A172 (cell line): ENCODE measurements at places on chromosomes 3 and 15.

GRCh38 chr15:80560601-80561400 lies 134.3 kb upstream of the ABHD17C start:
- DNase-seq: no peak

DNA sequence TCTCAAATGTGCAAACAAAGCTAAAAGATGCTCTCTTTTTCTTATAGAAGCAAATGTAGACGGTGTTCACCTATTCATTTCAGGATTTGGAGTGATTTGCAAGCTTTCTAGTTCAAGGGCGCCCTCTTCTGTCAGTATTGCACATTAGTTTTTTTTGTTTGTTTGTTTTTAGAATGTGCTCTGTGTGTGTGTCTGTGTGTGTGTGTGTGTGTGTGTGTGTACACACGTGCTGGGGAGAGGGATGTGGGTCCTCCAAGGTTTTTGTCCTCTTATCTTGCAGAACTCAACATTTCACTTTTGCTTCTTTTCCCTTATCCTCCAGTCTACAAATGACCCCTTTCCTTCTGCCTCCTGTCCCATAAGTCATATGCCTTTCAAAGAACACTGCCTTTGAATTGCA lies 23.5 kb downstream of the DNAH1 start:
- peak; percentile 77 for DNase-seq

DNA sequence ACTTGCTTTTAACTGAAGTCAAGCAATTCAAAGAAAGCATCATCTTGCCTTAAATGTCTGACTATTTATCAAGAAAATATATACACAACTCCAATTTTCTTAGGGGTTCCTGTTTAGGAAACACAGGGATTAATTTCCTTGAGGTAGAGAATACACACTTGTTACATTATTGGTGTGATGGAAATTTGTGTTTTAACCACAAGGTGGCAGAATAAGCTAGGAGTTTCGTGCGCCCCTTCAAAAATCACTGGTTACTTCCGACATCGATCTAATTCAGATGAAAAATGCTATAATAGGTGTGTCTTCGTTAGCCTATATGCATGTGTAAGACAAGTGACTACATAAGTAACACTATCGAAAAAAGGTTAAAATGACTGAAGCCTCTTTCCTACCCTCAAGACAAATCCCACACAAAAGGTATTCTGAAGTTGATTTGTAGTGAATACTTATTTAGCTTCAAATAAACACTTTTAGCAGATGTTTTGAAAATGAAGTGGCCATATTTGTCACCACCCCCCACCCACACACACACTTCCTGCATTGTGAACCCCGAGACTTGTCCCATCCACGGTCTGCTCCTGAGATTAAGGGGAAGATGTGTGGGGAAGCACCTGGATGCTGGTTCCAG lies 246.5 kb downstream of the ROBO1 start:
- peak; percentile 48 for DNase-seq

DNA sequence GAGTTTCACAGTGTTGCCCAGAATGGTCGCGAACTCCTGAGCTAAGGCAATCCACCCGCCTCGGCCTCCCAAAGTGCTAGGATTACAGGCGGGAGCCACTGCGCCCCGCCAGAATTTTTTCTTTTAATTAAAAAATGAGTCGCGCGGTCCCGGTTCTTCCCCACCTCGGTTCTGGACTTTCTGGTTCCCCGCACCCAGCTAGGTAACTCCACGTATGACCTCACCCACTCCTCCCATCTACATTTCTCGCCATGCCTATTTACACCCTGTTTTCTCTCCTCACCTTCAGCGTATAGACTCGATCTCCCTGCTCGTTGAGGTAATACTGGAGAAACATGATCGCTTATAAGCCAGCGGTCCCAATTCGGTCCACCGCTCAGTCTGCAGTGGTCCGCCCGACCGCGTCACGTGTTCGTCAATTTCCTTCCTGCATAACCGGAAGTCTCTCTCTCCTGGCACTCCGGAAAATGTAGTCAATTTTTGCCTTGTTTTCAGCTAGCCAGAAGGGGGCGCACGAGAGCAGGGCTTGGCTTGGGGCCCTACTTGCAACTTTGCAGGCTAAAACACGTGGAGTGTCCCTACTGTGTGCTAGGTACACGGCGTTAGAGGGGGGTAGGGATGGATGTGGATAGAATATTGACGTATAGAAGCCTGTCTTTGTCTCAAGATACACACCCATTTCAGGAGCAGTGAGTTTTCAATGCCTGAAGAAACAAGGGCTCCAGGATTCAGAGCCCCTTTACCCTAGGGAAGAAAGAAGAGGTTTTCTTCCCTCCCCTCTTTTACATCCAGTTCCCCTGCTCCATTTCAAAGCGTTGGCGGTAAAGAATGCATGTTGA lies at the start of the genes NOP10 and NUTM1:
Gene NOP10 (minus strand): TSS at position 400 of the 839 bp plus-strand sequence. CDS start 63 bp downstream, at position 337.
Gene NUTM1 (plus strand): TSS at position 579 of the 839 bp plus-strand sequence. CDS start 382 bp downstream, outside the sequence.
- peak; percentile 88 for DNase-seq

DNA sequence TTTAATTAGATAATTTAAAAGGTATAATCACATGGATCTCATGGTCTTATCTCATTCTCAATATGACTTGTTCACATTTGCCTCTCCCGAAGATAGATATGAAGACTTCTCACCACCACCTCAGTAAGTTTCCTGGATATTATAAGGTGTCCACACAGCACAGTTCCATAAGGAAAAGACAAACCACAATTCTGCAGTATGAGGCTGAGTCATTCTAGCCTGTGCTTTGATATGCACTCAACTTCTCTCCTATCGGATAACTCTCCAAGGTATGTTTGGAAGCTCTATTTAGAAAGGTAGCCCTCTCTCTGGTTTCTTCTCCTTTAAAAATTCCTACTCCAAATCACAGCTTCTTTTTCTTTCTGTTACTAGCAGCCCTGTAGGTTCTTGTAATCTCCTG lies 612.8 kb downstream of the ZPLD1 start:
- DNase-seq: no peak

- DNase-seq: no peak
These were observed 211.3 kb downstream of the KLF13 start for GRCh38 chr15:31537770-31538592.

- DNase-seq: no peak
These were observed 175.4 kb downstream of the SUCNR1 start for GRCh38 chr3:152048831-152049230.

- peak; percentile 36 for DNase-seq
These were observed 95.8 kb upstream of the ABHD17C start for GRCh38 chr15:80599359-80599758.

DNA sequence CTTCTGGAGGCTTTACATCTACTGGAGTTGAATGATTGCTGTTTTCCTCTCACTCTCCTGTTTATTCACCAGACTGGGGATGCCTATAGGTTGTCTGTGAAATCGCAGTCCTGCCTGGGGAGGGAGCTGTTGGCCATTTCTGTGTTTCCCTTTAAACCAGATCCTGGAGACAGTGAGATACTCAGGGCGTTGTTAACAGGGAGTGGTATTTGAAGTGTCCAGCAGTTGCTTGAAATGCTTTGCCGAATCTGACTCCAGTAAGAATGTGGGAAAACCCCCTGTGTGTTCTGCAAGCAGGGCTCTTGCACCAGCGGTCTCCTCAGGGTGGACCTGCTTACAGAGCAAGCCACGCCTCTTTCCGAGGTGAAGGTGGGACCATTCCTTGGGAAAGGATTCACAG lies 4.3 kb upstream of the LRRK1 start:
- DNase-seq: no peak

DNA sequence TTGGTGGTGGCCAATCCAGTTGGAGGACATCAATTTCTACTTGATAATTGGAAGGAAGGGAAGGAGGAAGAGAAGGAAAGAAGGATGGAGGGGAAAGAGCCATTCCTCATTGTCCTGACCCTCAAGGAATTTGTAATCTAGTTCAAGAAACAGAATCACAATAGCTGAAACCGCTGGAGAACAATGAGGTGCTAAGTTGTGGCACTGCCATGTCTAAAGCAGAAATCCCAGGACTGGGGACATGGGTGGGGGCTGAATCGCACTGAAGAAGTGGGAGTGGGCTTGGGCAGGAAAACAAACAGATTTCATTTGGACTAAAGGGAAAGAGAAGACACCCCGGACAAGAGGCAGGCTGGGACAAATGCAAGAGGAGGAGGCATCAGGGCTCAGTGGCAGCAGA lies 183.6 kb downstream of the UACA start:
- DNase-seq: no peak

DNA sequence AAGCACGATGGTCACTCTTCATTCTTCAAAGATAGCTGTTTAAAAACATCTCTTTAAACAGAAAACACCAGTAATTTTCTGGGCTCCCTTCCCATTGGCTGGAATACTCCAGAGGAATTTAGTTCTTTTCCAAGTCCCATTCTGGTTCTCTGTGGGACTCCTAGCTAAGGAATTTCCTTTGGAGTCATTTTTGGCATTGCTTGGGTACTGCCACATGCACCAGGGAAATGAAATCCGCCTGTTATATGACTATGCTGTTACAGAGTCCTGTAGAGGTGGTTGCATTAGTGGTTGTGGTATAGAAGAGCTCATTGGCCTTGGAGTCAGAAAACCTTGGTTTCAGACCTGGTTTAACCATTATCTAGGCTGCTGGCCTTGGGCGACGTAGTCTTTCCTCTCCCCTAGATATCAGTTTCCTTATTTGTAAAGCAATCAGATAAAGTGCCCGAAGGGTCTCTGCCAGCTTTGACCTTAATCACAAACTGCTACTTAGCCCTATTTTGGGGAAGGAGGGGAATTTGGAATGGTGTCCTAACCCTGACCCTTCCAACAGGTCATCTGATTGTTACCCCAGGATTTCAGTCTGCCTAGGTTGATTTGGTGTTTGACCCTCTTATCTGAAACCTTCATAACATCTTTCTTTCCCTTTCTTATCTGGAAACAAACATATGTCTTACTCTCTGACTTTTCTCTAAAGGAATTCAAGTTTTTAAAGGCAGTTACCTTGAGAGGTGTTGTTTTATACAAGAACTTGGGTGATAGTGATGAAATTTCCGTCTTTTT lies 13.4 kb downstream of the RTP1 start:
- peak; percentile 49 for DNase-seq

- DNase-seq: no peak
These were observed 66.1 kb upstream of the CTDSPL start for GRCh38 chr3:37795431-37796061.

GRCh38 chr3:79154865-79155264 lies 612.9 kb downstream of the ROBO1 start:
- no peak for DNase-seq

- DNase-seq: no peak
These were observed 304.4 kb downstream of the DOCK3 start for GRCh38 chr3:50978991-50979667.

DNA sequence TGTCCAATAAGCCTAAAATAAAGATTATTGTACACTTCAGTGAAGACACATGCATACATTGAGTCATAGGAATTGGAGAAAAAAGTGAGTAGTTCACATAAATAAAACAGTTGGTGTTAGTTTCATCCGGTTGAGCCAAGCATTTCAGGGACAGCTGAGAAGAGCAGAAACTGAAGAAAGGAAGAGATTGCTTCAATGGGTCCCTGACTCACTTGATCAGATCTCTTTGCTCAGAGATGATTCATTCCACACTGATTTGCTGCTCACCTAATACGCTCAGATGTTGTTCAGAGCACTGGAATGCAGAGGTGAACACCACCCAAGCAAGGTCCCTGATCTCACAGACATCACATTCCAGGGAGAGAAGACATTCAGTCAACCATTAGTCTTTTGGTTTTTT lies 93.7 kb downstream of the RAD18 start:
- DNase-seq: peak; percentile 100

DNA sequence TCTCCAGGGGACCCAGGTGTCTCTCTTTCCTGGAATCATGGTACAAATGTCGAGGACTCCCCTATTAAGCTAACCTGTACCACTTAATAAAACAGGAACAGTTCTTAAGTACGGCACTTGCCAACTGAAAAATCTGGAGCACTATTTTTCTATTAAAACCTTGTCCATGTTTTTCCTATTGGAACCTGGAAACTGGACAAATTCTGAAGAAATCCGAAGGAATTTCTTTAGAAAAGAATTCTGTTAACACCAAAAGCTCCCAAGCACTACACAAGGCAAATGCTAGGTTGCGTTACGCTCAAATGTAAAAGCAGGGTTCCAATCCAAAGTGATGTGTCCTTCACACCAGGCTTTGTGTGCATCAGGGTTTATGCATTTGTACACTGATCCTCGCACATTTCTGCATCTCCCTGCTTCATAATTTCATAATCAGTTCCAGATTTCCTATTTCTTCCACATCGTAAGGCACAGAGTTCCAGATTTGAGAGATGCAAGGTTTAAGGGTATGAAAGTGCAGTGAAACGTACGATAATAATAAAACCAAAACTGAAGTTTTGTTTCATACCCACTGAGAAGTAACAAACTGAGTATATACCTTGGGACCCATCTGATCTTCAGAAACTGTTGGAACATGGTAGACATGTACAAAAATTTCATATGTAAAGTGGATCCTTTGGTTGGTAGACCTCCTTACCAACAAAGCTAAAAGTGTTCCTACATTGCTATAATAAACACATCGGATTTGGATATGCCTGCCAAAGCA lies 132.1 kb upstream of the WNT5A start:
- no peak for DNase-seq

DNA sequence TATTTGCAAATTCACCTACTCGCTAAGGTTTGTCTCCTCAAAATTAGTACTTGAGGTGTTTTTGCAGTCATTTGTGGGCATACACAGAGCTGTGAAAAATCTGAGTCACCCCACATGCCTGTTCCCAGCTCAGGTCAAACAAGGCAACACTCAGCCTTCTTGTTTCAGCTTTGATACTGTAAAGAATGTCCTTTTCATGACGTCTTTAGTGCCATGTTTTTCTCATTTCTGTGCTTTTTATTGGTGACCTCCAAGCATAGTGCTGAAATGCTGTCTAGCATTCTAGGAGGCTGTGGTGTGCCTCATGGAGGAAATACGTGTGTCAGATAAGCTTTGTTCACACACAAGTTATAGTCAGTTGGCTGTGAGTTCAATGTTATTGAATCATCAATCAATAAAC lies 8.8 kb downstream of the CAPN3 start:
- DNase-seq: no peak

DNA sequence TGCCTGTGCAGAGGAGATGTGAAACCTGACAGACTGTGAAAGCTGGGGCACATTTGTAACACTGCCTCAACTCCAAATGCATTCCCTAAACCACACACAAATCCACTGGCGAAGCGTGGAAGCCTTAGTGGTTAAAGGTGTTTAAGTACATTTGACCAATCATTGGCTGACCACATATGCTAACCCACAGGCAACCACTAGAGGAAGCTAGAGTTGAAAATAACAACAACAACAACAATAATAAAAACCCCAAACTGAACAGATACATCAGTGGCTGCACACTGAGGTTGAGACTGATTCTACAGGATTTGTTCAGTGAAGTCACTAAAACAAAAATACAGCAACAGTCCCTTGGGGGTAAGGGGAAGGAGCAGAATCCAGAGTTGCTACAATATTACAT lies 129.7 kb downstream of the TJP1 start:
- DNase-seq: no peak
